ENCODE measurements at places on chromosomes 4 and X. TPM values are rescaled to one million over a fixed set of nuclear protein-coding genes. Genes with fewer than 3 reads are reported as not detected.

DCAF4L1 gene
- under 0.01 TPM for total RNA-seq

FRMD7 gene
- total RNA-seq, result not detected

FAM184B gene
- not detected for total RNA-seq

TFE3 gene
- total RNA-seq, result 18.1 TPM

FAM47B gene
- not detected for total RNA-seq

XAGE1A gene
- not detected for total RNA-seq

WNK3 gene
- 0.97 TPM for total RNA-seq

SH3TC1 gene
- total RNA-seq, result 94.8 TPM

MAGEC3 gene
- total RNA-seq, result not detected

PPEF2 gene
- total RNA-seq, result not detected

ANXA3 gene
- total RNA-seq, result 139 TPM

CT45A2 gene
- not detected for total RNA-seq

CSAG3 gene
- not detected for total RNA-seq

NEUROG2 gene
- total RNA-seq, result not detected

SMIM10 gene
- 0.32 TPM for total RNA-seq

CAPN6 gene
- total RNA-seq, result not detected

DTHD1 gene
- not detected for total RNA-seq

All from epithelial cell of umbilical artery (primary cell).